ENCODE measurements at places on chromosomes 4 and X. TPM values are rescaled to one million over a fixed set of nuclear protein-coding genes. Genes with fewer than 3 reads are reported as not detected.

Gene GDPD2
- not detected for total RNA-seq

Gene GK2
- not detected for total RNA-seq

Gene DGAT2L6
- not detected for total RNA-seq

Gene DNAAF6
- total RNA-seq: not detected

Gene S100G
- not detected for total RNA-seq

Gene GAGE12H
- total RNA-seq: not detected

Gene ABCG2
- 0.90 TPM for total RNA-seq

Gene SPANXB1
- total RNA-seq: not detected

Gene OTOP1
- total RNA-seq: not detected

Gene SPATA4
- total RNA-seq: not detected

Gene QDPR
- 16.4 TPM for total RNA-seq

Gene NAA11
- total RNA-seq: not detected

Gene NR0B1
- total RNA-seq: 0.90 TPM

Gene TSPAN7
- 0.82 TPM for total RNA-seq

Gene TMEM271
- total RNA-seq: not detected

Gene ZNF157
- total RNA-seq: not detected

Gene VCX3A
- not detected for total RNA-seq

Gene MAPK10
- 69.6 TPM for total RNA-seq

Gene LONRF3
- total RNA-seq: not detected

Gene HDX
- total RNA-seq: 2.9 TPM

Gene PDE5A
- total RNA-seq: 146 TPM

Gene TMSB15C
- 3.3 TPM for total RNA-seq

Gene PRDX4
- 299 TPM for total RNA-seq

Gene SLC10A6
- total RNA-seq: 0.18 TPM

Gene TMPRSS11A
- total RNA-seq: under 0.01 TPM

Gene GUCY1B1
- total RNA-seq: 7.0 TPM

Gene PDGFC
- 30.5 TPM for total RNA-seq

Gene GPRASP2
- total RNA-seq: 13.6 TPM

Gene IL2
- total RNA-seq: not detected

Gene OPHN1
- 9.4 TPM for total RNA-seq

Gene INPP4B
- 54.2 TPM for total RNA-seq

Gene FABP2
- total RNA-seq: not detected

Gene STK32B
- 5.3 TPM for total RNA-seq

Gene HMX1
- total RNA-seq: not detected

Gene GASK1B
- total RNA-seq: 37.6 TPM

Gene ADAMTS3
- 5.0 TPM for total RNA-seq

Gene CXCR3
- total RNA-seq: not detected

Data from fibroblast of the aortic adventitia (primary cell).